ENCODE measurements at places on chromosomes 1 and 21. TPM values are rescaled to one million over a fixed set of nuclear protein-coding genes. Genes with fewer than 3 reads are reported as not detected.

DNA sequence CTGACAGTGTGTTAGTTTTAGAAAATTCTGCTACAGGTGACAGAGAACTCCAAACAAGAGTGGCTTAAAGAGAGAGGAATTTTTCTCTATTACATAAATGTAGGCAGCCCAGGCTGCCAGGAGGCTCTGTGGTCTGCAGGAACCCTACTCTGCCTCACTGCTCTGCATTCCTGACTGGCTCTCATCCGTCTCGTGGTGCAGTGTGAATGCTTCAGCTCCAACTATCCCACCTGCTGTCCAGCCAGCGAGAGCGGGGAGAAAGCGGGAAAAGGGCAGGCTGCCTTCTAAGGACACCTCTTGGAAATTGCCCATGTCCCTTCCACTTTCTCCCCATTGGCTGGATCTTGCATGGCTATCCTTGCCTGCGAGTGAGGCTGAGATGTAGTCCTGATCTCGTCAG lies 131.3 kb downstream of the PEX14 start:
- DNase-seq, result no peak

DNA sequence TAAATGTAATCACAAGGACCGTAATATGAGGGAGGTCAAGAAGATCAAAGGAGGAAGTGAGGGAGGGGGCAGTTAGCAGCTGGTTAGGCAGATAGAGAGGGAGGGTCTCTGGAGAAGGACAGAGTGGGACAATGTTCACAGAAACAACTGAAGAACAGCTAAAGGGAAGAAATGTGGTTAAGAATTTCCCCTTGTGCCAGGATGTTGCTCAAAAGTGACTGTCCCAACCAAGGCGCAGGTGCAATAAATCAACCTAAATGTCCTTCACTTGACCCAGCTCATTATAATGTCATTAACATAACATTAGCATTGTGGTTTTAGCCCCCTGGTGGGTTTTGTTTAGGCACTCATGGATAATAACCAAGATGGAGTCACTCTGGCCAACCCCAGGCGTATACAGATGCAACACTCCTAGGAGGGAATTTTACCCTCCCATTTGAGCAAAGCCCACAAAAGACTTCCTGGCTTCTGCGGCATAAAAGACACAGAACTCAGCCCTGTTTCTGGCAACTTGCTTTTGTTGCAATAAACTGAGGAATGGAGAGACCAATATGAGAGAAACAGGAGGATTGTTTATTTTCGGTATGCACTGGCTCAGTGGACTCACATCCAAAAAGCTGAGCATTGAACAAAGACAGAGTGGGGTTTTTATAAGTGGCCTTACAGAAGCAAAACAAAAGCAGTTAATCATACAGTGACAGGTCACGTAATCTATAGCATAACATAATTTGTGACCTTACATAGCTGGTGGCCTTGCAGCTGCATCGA lies 7.3 kb upstream of the CA6 start:
- DNase-seq, result no peak

DNA sequence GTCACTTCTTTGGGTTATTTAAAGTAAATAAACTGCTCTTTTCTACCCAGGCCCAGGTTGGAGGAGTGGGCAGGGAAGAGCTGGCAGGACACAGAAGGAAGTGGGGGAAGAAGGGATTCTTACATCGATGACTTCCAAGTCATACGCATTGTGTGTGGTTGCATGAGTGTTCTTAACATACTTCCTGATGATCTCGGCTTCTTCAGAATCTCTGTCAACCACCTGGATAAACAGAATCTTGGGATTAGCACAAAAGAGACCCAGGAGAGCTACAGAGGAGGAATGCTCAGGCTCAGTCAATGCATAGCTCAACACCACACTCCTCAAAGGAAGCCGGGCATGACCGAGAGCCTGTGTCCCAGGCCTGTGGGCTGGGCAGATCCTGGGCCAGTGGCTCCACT lies 42.1 kb downstream of the PARP1 start:
- DNase-seq, result no peak

- DNase-seq, result no peak
These were observed 127.9 kb upstream of the CACYBP start for GRCh38 chr1:174871886-174872285.

DNA sequence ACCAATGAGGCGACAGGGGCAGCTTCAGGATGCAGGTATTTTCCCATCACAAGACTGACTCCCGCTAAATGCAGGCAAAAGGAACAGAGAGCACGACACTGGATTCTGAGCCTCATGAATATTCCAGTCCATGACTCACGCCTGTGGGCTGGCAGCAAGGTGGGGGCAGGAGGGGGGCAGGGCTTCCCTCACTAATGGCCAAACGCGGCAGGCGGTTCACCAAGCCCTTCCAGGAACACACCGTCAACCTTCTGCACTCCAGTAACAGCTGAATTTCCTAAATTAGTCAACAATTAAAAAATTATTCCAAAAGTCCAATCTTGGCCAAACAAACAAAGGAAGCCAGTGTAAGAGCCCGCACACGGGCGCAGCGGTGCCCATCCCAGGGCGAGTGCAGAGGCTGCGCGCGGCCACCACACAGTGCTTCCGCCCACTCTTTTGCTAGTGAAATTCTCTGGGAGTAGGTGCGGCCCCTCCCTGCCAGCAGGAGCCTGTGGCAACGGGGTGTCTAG lies 12.5 kb upstream of the GPR153 start:
- no peak for DNase-seq

GRCh38 chr1:184973272-184974055 lies 844 bp downstream of the NIBAN1 start:
- DNase-seq, result peak; percentile 24

DNA sequence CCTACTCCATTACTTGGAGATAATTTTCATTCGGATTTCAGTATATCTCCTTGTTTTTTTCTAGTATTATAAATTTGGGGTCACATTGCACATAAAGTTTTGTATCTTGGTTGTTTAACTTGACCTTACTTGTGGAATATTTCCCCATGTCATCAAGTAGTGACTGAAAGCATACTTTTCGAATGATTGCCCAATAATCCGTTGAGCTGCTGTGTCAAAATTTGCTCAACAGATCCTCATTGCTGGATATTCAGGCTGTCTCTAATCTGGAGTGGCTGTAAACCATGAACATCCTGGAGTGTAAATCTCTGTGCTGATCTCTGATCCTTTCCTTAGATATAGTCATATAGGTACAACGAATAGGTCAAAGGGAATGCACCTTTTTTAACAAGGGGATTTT lies 4.9 kb downstream of the NIPAL3 start:
- DNase-seq, result no peak

The CACNA1E gene
- total RNA-seq, result not detected

The CNKSR1 gene
- total RNA-seq, result 5.4 TPM

The ARV1 gene
- 5.7 TPM for total RNA-seq

The VANGL2 gene
- total RNA-seq, result not detected

The GBP2 gene
- total RNA-seq, result 88.4 TPM

The FCMR gene
- total RNA-seq, result 206 TPM

All from T-helper 17 cell (primary cell).